ENCODE measurements at places on chromosomes 1 and 21.

DNA sequence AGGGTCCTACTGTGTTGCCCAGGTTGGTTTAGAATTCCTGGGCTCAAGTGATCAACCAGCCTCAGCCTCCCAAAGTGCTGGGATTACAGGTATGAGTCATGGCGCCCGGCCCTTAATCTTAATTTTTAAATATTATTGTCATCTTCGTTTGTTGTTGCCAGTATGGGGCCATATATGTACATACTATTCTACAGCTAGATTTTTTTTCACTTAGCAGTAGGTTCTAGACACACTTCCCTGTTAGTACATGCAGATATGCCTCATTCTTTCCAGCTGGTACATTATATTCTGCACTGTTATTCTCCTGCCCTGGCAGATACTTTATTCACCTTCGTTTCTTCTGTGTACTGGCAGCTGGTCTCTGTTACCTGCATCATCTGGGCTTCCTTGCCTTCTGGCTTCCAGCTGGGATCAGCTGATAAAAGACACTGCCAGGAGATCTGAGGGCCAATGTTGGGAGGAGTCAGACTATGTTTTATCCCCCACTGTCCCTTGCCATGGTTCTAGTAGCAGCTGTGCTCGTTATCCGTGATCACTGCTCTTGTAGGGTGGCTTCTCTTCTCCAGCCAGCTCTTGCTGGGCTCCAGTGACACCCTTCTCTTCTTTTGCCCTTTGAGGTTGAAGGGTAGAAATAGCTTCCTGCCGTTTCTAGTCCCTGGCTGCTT lies 24.7 kb downstream of the ST3GAL3 start:
- DNase-seq = no peak

DNA sequence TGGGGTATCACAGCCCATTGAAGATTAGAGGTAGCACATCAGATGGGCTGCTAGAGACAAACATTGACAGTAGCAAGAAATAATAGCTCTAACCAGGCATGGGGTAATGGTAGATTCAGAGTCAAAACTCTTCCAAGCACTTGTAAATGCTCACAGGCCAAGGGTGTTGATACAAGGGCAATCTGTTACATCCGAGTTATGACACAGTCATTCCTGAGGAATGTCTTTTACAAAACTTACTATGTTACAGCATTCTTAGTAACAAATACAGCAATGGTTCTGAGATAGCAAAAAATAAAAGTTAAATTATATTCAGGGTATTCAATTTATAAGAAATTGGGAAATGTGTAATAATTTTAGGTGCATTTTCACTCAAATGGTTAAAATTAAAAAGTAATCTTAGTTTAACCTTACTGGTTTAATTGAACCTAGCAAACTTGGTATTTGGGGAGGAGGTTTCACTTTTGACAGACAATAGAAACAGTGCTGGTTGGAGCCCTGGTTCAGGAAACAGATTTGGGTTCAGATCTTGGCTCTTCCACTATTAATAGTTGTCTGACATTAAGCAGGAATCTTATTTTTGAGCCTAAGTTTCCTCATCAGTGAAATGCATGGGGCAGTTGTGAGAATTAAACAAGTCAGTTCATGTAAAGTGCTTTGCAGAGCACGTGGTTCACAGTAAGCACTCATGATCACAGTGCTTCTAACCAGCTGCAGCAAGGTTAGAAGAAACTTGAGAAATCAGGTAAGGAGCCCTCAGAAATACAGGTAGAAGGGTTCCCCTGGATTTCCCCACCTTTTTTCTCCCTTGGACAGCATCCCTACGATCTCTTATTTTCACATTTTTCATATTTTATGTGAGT lies 4.4 kb downstream of the ST3GAL3 start:
- no peak for DNase-seq

GRCh38 chr1:79353224-79353623 lies 346.7 kb upstream of the ADGRL4 start:
- DNase-seq = peak; percentile 28

GRCh38 chr21:43361127-43361492 lies 65.8 kb downstream of the SIK1 start:
- no peak for DNase-seq

- no peak for DNase-seq
Observed at GRCh38 chr1:164064501-164064900, 494.5 kb upstream of the PBX1 start.

GRCh38 chr1:10319750-10320149 lies 79.1 kb upstream of the PGD start:
- DNase-seq = no peak

- no peak for DNase-seq
Observed at GRCh38 chr1:202304375-202304774, 37.4 kb downstream of the UBE2T start.

DNA sequence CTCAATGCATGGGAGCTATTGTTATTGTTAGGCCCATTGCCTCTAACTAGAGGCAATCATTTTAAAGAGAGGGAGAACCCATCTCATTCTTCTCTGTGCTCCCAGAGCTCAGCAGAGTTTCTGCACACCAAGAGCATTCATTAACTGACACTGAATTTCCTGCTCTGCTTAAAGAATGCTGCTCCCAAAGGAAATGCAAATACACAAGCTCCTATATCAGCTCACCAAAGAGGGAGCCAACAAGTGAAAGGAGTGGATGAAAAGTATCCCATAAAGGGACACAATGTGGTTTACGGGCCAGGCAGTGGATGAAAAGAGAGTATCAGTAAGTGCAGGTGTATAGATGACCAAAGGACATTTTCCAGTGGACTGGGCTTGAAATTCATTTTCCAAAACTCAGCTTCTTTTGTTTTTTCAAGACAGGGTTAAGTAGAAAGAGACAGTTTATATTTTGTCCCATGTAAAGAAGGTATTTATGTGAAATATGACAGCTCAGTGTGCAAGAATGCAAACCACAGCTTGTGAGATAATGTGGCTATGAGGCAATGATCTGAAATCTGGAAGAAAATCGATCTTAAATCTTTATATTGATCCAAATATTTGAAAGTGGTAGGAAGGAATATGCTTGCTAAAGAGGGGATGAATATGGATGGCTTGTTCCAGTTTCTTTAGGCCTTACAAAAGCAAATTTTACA lies 207.7 kb upstream of the CAMK1G start:
- DNase-seq = no peak

- DNase-seq = no peak
Observed at GRCh38 chr1:2099886-2100779, 49.9 kb downstream of the PRKCZ start.

DNA sequence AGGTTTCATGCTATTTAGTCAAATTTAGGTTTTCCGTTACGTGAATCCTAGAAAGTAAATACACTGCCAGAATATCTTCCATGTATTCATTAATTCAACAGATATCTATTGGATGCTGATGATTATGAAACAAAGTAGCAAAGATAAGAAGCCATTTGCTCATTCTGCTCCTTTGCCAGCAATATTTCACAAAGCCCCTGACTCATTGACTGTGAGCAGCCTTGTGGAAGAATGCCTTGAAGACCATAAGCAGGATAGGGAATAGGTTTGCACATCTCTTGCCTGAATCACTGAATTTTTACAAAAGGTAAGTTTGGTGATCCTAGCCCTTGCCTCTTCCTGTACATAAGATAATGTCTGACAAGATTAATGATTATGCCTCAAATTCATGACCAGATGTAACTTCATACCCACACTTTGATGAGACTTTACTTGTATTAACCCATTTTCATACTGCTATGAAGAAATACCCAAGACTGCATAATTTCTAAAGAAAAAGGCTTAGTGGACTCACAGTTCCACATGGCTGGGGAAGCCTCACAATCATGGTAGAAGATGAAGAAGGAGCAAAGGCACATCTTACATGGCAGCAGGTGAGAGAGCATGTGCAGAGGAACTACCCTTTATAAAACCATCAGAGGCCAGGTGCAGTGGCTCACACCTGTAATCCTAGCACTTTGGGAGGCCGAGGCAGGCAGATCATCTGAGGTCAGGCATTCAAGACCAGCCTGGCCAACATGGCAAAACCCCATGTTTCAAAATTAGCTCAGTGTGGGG lies 1.6 kb upstream of the PIGK start:
- no peak for DNase-seq

DNA sequence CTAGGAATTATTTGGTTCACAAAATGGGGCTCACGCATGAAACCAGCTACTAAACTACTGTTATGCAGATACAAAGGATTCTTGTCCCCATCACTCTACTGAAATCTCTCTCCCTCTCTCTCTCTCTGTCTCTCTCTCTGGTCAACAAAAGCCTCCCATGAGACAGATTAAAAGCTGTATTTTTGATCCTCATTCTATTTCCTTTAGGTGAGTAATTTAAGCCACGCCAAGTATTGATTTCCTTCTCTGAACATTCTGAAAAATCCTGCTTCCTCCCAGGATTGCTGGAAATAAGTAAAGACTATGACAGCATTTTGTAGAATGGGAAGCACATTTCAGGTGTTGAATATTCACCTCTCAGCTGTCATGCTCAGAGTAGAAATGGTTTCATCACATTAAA lies 43.7 kb downstream of the PRDX6 start:
- no peak for DNase-seq

GRCh38 chr1:8706995-8707396 lies 110.4 kb downstream of the RERE start:
- no peak for DNase-seq

DNA sequence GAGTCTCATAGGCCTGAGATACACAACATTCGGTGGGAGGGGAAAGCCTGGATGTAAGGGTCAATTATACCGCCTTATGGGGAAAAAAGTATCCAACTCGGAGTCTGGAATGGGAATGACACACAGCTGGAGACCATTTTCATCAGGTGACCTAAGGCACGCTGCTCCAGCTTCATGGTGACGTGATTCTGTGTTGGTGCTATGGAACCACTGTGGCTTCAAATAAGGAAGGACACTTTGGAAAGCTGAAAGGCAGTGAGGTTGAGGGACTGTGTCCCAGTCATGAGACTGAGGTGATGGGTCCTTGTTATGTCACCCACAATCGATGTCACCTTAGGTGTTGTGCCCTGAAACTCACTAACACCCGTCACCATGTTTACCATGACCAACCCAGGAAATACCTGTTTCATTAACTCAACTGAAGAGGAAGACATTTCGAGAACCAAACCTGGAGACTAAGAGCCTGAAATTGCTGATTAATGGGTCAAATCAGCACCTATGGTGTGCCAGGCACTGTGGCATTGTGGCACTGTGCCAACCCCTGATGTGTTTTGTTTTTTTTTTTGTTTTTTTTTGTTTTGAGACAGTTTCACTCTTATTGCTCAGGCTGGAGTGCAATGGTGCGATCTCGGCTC lies 54.5 kb downstream of the IRF2BP2 start:
- DNase-seq = no peak

DNA sequence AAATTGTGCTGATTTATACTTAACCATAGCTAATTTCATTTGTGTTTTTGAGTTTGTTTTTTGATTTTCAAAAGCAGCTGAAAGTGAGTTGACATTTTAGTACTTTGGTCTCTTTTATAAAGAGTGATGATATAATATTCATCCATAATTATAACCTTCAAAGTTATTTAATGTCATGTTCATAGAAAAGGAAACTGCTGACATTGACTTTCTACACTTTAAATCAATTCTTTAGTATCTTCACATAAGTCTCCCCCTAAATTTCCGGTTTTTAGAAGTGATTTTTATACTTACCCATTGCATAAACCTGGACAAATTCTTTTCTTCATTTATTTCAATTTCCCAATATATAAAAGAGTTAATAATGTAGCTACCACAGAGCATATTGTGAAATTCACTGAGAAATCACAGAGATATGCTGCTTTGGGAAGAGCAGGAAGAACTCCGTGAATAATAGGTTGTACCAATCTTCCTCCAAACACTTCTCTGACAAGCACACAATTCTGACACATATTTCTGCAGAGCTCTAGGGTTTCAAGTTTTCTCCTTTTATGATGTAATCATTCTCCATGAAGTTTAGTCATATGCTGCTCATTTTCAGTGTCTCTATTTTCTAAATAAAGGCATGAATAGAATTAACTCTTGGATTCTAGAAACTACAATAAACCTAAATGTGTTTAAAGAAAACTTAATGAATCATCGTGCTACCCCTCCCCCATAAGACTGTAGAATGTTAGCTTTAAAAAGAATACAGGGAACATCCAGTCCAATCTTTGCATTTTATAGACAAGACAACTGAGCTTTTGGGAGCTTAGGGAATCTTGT lies 25.6 kb upstream of the CDC42BPA start:
- no peak for DNase-seq

DNA sequence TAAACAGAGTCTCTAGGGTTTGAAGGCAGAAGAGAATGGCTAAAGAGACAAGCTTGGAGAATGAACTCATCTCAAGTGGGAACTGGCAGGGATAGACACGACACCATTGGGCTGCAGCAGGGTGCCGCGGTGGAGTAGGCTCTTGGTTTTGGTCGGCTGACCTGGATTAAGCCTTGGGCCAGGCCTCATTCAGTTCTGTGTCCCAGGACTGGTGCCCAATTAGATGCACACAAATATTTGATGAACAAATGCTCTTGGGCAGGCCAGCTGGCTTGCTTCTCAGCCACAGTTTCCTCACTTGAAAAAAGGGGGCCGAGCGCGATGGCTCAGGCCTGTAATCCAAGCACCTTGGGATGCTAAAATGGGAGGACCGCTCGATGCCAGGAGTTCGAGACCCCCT lies 53.4 kb upstream of the CITED4 start:
- DNase-seq = peak; percentile 55

DNA sequence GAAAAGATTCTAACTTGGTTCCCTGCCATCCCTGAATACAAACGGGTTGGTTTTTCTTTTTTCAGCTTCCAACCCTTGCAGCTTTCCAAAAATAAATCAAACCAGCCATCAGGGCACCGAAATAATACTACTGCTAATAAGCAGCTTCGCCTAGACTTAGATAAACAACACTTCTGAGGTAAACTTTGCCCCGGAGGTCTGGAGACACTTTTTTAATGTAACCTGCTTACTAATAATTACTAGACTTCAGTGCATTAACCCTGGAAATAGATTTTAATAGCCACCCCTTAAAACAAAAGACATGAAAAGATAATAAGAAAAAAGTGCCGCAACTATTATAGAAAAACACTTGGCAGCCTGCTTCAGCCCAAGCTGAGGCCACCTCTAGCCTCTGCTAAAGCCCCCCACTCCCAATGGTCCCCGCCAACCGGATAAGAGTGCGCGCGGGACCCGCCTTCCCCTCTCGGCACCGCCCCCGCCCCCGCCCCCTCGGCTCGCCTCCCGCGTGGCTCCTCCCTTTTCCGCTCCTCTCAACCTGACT lies 405 bp upstream of the GADD45A start:
- peak; percentile 46 for DNase-seq

GRCh38 chr1:115193046-115193828 lies 103.9 kb upstream of the TSPAN2 start:
- no peak for DNase-seq

DNA sequence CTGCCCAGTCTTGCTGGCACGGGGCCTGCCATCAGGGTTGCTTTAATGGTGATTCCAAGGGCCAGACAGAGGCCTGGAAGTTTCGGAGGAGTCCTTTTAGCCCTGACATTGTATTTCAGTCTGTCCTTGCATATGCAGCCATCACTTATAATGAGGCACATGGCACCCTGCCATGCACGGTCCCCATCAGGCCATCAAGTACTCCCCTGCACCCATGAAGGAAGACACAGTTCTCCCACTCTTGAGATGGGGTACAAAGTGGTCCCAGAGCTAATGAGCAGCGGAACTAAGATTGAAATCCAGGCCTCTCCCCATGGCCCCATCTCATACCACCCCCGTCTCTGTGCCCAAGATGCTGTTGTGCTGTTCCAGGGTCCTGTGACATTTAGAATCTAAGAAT lies 596.6 kb downstream of the PTPRU start:
- no peak for DNase-seq

- DNase-seq = no peak
Observed at GRCh38 chr1:182993746-182994145, 29.5 kb upstream of the LAMC1 start.

- DNase-seq = peak; percentile 71
Observed at GRCh38 chr21:25967181-25967900, 203.2 kb downstream of the APP start.

GRCh38 chr1:207077470-207078377 lies 10.9 kb upstream of the C4BPB start:
- DNase-seq = peak; percentile 74
